ENCODE measurements at places on chromosomes 2 and 18.

GRCh38 chr2:237282568-237283128 lies 131.3 kb downstream of the COL6A3 start:
- DNase-seq: no peak

GRCh38 chr2:99112617-99113016 lies 28.9 kb upstream of the C2orf15 start:
- DNase-seq: no peak

GRCh38 chr2:96202152-96202854 lies 6.3 kb downstream of the STARD7 start:
- peak; percentile 42 for DNase-seq

- DNase-seq: no peak
Observed at GRCh38 chr2:158043181-158043948, 58.3 kb upstream of the UPP2 start.

DNA sequence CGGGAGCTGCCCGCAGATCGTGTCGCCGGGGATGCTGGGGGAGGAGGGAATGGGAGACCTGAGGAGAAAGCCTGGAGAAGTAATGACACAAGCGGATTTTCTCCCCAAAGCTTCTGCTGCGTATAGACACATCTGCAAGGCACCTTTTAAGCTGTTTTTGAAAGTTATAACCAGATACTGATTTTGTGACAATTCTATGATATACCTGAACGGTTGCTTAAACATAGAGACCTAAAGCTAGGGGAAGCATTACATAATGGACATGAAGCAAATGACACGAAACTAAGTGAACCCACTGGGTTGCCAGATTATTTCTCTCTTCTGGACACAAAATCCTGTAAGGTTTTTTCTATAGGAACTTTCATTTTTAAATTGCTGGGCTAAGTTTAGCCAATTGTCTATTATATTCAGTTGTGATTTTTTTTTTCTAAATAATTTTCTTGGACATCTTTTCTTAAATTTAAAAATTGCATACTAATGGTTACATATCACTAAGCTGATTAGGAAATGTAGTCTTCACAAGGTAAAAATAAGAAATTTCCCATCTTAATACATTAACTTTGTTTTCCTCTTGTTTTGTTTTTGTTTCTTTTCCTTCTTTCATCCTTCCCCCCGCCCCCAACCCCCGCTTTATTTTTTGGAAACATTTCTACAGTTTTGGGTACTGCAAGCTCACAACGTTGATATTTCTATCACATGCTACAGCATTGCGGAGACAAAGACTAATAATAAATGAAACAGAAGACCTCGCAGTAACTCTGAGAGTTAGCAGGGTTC lies 1.3 kb downstream of the OSBPL6 start:
- DNase-seq: no peak

DNA sequence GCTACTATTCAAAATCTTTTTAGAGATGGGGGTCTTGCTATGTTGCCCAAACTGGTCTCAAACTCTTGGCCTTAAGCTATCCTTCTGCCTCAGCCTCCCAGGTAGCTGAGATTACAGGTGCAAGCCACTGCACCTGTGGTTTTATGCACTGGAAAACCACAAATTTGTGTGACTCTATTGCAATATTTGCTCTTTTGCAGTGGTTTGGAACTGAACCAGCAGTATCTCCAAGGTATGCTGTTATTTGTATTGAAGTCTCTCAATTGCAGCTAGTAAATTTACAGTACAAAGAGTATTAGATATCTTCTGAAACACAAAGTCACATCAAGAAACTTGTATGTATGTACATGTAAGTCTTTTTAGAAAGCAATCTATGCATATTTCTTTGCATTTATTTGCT lies 46.2 kb downstream of the PPP4R1 start:
- DNase-seq: no peak

DNA sequence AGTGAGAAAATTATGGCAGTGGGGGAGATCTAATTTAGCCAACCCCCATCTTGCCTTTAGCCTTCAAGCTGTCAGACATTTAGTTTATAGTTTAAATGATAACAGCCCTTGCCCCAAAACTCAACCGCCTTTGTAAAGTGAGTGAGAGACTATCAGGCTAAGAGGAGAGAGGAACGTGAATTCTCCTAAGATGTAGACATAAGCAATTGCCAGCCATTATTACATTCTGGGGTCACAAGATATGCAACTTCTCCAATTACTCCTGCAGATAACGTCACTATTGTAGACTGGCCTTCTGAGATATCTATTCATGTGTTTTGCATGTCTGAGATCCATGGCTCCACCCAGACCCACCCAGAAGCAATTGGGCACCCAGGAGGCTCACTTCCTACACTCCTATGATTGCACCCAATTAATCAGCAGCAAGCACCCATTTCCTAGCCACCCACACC lies 307.3 kb downstream of the NBAS start:
- DNase-seq: no peak

DNA sequence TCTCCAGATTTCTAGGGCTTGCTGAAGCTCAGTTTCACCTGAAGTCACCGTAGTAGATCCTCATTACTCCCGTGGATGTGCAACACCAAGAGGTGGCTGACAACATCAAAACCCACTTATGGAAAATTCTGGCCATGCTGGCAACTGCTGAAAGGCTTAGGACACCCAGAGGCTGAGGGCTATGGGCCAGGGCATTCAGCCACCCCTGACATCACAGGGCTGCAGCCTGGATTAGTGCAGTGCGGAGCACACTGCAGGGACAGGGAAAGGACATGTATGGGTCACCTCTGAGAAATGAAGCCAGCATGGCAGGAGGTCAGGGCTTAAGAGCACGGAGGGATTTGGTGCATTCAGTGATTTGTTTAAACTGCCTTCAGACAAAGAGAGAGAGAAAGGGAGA lies 300.6 kb downstream of the TDRD15 start:
- no peak for DNase-seq

DNA sequence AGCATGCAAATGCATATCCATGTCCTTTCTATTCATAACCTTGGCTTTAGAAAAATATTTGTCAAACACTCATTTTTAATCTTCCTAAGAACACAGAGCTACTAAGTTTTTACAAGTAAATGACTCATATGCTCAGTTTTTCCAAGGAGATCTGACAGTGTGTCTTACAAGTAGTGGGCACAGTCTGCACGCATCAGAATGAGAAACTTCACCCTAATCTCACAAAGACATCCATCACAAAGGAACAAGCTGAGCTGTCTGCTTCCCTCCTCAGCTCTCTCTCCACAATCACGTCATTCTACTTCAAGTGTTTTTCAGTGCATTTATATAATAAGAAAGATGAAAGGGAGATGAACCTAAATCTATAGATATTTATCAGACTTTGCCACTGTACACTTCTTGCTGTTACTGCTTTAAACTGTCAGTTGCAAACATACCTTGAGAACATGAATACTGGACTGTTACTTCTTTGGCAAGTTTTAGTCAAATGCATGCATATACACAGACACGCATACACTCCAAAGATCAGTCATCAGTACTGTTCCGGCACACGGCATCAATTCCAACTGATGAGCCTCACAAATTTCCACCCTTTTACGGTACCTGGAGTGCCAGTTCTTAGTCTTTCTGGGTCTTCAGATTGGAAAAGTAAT lies 75.7 kb downstream of the RBMS1 start:
- DNase-seq: peak; percentile 75

- peak; percentile 51 for DNase-seq
Observed at GRCh38 chr2:26414311-26414710, 12.6 kb downstream of the DRC1 start.

DNA sequence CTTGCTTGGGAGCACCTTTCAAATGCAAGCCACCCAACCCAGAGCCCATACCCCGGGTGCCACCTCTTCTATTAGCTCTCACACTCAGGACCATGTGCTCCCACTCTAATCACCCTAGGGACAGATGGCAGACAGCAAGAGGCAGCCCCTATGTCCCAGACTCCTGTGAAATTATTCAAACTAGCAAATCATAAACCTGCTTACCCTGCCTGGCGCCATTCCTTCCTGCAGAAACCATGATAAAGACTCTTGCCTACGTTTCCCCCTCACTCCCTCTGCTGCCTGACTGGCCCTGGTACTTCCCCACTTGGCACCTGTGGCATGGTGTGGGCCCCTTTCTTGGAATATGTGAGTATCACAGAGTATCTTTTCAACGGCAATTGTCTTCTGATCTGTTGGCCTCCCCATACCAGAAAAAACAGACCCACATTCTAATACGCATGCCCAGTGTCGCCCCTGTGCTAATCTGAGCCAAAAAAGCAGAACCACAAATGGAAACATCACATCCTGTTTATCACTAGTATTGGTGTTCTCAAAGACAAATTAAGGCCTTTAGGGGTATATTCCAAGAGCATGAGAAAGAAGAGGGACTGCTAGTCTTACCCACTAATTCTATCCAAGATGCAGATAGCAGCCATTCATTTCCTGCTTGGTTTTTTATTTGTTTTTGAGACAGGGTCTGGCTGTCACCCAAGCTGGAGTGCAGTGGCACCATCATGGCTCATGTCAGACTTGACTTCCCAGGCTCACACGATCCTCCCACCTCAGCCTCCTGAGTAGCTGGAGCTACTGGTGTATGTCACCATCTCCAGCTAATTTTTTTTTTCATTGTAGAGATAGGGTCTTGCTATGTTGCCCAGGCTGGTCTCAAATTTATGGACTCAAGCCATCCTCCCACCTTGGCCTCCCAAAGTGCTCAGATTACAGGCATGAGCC lies 44.1 kb upstream of the TTC39C start:
- DNase-seq: no peak

GRCh38 chr2:64485331-64485730 lies 31.4 kb downstream of the LGALSL start:
- no peak for DNase-seq

Data from choroid plexus epithelial cell (primary cell).